Chondrocyte (in vitro differentiated cells): ENCODE measurements at places on chromosomes 16 and 17. TPM values are rescaled to one million over a fixed set of nuclear protein-coding genes. Genes with fewer than 3 reads are reported as not detected.

DNA sequence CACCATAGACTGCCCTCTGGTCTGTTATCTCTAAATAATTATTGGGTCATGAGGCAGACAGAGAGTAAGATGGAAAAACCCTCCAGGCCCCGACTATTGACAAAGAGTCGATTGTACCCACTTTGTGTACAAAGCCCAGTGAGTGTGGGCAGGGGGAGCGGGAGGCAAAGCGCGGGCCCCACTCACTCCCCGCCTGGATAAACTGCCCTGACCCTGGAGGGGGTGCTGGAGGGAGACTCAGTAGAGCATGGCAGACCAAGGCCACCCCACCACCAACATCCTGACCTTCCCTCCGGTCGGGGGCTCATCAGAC is 11.2 kb upstream of the CPSF4L start:
- no peak for DNase-seq

DNA sequence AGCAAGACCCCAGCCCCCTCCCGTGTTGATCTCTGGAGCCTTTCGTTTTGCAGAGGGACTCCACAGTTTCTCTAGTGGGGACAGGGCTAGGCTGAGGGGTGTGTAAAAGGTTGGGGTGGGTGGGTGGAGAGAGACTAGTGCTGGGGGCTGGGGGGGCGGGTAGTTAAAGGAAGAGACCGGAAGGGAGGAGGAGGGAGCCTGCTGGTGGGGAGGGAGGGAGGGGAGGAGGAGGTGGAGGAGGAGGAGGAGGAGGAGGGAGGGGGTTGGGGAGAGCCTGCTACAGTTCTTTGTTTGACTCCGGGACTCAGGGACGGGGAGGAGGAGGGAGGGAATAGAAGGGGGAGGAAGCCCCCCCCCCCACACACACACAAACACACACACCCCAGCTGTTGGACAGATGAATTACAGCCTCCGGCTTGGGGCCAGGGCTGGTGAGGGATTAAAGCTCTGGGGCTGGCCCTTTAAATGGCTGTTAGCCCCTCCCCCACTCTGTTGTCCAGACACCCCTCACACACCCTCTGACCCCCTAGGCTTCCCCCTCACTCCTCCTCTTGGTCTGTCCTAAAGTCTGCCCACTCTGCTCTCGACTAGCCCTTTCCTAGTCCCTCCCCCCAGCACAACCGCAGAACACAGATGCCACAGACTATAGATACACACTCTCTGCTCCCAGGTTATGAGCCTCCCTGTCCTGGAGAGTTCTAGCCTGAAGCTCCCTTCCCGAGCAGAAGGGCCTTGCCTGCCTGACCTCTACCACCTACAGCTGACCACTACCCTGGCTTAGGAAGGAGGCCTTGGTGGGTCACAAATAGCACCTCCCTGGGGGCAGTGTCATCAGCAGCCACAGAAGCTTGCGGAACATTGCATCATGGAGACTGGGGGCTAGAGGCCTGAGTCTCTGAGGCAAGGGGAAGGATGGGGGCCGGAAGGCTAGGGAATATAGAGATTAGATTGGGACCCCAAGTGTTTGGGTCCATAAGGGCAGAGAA is 4.4 kb downstream of the KDM6B start:
- DNase-seq, result no peak

DNA sequence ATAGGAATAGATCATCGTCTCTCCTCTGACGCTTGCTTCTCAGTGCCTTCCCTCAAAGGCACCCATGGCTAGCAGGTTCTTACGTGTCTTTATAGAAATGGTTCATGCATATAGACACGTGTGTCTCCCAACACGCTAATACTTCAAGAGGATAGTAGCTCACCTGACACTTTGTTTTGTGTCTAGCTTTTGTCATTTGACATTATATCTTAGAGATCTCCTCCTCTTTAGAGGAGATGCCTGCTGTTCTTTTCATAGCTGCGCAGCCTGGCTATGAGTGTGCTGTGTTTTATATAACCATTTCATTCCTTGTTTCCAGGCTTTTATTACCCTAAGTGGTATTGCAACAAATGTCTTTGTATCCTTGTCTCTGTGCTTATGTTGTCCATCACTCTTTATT is 411.7 kb downstream of the CPPED1 start:
- DNase-seq, result no peak

- DNase-seq, result peak; percentile 92
Observed at GRCh38 chr17:50346313-50347116, 589 bp downstream of the XYLT2 start.

DNA sequence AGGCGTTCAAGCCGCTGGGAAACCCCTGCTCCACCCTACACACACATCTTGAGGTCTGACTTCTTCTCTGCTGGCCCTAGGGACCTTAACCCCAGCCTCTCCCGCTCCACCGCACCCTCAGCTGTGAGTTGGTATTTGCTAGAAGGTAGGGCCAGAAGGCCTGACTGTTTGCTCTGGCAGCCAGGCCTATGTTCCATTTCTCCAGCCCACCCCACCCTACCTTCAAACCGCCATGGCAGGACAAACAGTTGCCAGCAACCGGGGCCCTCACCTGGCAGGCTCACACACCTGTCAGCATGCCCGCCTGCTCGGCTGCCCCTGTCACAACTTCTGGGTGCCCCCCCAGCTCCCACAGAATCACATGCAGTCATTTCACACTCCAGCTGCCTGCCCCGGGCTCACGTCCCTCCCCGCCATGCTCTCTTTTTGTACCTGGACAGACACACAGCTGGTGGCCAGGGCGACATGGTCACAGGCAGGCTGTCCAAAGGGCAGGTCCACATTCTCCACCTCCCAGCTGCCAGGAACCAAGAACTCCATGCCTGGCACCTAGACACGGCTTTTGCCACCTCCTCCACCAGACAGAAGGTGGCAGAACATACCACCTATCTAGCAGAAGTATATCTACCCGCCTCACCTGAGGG is 2.6 kb upstream of the ATP2A3 start:
- no peak for DNase-seq

- no peak for DNase-seq
Observed at GRCh38 chr16:84511180-84511800, 6.8 kb upstream of the MEAK7 start.

- DNase-seq, result no peak
Observed at GRCh38 chr17:47674499-47674898, 19.5 kb upstream of the TBKBP1 start.

- no peak for DNase-seq
Observed at GRCh38 chr16:26050472-26050871, 358.7 kb downstream of the HS3ST4 start.

- DNase-seq, result no peak
Observed at GRCh38 chr17:39800540-39800939, 62.8 kb downstream of the GRB7 start.

Gene KREMEN2
- total RNA-seq, result not detected in 3 replicates

Gene SRCIN1
- 0.30 to 0.51 TPM in 2 of 3 replicates, not detected in the other for total RNA-seq
